HFFc6 (cell line): ENCODE measurements at places on chromosomes 16 and 17.
A peak's percentile ranks its signal among the peaks of the same experiment; 100 is the strongest.

GRCh38 chr17:8005357-8005756 is 2.9 kb downstream of the GUCY2D start:
- DNase-seq = no peak

DNA sequence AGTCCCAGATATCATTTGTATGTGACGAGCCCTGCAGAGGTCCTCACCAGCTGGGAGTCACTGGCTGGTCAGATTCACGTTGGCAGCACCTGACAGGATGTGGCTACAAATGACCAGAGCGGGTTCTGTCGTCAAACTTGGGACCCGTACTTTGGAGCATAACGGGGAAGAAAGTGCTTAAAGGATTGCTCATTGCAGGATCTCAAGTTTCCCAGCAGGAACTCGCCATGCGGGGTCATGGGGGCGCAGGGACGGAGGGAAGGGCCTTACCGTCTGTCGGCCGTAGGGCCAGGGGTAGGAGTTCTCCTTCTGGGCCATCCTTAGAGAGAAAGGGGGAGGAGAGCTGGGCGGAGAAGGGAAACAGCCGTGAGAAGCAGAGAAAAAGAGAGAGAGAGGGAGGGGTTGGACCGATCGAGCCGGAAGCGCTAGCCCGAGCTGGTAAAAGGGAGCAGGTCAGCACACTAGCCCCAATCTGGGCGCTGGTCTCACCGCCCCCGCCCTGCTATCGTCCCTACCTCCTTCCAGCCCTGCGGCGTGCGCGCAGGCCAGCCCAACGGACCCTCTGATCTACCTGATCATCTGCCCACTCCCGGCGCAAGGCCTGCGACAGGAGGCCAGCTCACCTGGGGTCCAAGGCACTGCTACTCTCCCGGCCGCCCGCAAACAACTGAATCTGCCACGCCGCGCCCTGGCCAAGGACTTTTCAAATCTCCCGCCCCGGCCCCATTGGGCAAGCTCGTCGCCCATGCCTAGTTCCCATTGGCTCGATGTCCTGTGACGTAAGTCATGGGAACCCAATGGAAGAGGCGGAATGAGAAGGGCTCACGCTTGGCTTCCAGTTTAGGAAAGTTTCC is at the start of gene AURKB:
AURKB (minus strand) TSS at position 669 of the 854 bp plus-strand sequence; CDS start at position 318, 351 bp downstream.
- DNase-seq = peak; percentile 97

DNA sequence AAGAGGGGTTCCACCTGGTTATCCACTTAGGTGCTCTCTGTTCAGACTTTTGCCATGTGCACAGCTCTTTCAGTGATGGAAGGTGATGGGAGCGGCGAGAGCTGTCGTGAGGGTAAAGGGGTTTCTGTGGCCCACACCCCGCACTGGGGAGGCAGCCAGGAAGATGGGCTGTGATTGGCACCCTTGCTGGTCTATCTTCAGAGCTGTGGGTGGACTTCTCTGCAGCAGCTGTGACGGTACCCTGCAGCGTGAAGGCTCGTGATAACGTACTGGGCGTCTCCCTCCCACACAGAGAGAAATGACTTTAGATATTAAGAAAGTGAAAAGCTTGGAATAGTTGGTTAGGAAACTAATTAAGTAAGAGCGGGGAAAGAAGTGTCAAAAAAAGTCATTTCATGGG is 45.8 kb downstream of the MPRIP start:
- DNase-seq = no peak

DNA sequence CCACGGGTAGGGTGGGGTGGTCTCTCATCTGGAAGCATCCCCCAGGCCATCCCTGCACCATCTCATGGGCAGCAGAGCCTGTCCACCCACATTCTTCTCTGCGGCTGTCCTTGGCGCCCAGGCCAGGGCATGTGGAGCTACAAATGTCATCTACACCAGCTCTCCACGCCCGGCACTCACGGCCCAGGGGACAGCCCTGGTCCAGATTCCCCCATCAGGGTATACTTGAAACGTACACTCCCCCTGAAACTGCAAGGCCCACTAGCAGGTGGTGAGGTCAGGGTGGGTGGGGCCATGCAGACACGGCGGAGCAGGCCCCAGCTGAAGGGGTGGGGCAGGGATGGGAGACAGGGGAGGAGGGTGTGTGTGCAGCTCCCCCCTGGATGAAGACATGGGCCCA is 3.2 kb upstream of the SOX8 start:
- no peak for DNase-seq

DNA sequence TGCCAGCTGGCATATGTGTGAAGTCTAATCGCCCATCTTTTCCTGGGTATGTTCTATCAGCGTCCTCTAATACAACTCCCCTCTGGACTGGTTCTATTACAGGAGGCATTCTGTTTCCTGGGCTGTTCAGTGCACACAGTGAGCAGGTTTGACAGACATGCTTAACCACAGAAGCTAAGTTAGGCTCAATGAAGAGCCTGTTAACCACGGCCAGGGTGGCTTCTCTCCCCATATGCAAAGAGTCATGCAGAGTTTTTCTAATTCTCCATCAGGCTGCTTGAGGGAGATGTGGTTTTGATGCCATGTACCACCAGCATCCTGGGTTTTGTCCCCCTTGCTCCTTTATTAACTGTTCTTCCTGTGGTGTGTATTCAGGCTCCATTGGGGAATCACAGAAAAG is 57.2 kb upstream of the ALOX12 start:
- DNase-seq = no peak

- no peak for DNase-seq
Measured at GRCh38 chr17:72955391-72956140, 136.9 kb downstream of the SLC39A11 start.

DNA sequence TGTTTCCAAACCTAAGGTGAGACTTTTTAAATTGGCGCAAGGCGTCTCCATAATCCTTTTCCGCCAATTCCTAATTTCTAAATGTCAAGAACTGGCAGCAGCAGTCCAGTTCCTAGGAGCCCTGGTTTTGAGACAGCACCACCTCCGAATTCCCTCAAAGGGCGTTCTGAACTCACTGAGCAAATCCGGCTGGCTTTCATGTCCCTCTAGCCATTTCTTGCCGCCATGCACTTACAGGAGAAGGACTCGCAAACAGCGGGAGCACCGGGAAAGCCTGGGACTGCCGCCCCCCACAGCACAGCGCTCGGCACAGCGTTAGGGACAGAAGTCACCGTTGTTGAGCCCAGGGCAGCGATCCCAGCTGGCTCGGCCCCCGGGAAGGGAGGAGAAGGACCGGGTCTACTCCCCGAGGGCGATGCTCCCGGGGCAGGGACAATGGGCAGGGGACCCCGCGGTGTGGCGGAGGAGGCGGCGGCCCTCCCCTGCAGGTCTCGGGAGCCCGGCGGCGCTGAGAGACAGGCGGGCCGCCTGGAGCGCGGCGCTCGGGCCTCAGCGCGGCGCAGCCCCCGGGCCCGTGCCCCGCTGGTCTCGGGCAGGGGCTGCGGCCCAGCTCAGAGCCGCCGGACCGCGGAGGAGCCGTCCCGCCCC is 545 bp downstream of the ARHGAP17 start:
- DNase-seq = peak; percentile 32

DNA sequence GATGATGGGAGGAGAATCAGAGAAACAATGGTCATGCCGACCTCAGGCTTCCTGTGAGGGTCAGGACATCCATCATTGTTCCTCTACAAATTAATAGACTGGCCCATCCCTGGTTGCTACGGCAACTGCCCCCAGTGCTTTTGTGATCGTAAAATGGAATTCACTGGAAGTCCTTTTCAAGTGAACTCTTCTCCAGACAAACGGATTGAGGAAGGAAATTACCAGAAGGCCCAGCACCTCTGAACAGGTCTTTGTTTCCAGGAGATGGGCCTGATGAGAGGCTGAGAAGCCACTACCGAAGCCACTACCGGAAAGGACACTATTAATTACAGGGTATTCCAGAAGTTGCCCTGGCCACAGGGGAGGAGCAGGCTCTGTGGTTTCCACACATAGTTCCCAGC is 126.0 kb downstream of the MGAT5B start:
- no peak for DNase-seq

DNA sequence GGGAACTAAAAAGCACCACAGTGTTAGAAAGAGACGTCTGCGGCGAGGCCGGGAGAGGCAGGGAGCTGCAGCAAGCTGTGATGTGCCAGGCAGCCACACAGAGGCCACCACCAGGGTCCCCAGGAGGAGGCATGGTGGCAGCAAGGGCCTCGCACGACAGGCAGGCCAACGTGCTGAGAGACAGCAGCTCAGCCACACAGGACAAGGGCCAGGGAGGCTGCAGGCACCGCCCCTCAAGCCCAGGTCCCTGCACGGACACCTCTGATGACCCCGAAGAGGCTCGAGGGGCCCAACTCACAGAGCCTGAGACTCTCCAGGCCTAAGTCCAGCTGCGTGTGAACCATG is 5.7 kb downstream of the HAGH start:
- DNase-seq = no peak

GRCh38 chr17:1995907-1996799 is 29.0 kb downstream of the RTN4RL1 start:
- no peak for DNase-seq

- DNase-seq = no peak
Measured at GRCh38 chr16:11793840-11794239, 3.2 kb downstream of the ZC3H7A start.

DNA sequence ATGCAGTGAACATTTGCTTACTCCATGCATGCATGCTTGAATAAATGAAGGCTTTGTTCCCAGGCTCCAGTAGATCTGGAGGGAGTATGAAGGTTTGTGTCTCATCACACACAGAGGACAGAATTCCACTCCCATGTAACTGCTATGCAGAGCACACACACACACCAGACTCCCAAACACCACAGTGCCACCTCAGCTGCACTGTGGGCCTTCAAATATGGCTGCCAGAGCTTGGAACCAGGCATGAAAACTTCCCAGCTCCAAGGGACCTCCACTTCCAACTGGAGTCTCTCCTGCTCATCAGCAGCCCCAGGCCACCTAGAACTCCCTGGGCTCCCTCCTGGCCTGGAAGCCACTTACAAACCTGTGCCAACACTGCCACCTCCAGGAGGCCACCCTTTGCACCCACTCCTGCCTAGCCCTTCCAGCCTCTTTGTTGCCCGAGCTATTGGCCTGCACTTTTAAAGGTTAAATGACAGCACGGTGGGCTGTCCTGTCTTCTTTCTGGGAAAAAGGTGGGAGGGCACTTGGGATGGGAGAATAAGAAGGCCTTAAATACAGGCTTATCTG is 151.2 kb downstream of the ZNF423 start:
- no peak for DNase-seq
